ENCODE measurements at places on chromosomes 2 and 18.

DNA sequence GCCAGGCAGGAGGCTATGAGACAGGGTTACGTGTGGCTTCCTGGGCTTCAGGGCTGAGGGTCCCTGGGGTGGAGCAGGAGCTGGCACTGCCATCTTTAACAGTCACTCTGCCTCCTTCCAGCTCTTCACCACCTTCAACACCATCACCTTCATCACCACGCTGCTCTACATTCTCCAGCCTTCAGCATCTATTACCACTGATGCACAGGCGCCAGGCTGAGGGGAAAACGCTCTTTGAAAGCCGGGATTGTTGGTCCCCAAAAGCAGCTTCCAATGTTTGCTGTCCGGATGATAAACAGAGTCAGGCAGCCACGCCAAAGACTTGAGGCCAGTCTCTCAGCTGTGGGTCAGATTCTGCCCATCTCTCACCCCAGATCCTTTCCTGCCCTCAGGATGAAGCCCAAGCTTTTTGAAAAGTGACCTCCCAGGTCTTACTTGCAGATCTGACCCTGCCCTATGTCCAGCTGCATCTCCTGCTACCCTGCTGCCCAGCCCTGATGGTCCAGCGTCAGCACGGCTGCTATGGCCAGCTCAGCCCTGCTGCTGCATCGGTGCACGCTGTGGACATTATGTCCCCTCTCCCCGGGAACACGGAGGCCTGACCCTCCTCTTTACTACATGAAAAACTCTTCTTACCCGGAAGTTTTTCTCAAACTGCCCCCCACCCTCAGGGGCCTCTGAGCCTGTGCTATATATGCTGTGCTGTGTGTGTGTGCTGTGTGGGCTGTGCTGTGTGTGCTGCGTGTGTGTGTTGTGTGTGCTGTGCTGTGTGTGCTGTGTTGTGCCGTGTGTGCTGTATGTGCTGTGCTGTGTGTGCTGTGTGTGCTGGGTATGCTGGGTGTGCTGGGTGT lies 31.2 kb upstream of the MAL start:
- DNase-seq: no peak

DNA sequence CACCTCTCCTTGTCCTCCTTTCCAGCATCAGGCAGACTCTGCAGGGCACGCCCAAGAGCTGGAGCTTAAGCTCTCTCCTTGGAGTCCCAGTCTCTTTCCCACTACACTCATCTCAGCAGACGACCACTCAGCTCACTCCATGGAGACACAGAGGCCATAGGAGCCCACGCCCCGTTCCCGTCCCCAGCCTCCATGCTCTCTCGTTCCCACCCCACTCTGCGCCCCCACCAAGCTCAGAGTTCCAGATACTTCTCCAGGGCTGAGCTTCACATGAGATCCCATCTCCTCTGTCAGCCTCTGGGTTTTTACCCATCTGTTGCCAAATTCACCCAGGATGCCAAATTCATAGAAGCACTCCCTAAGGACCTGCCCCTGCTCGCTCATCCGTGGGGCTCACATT lies 87.3 kb downstream of the MALT1 start:
- no peak for DNase-seq

- no peak for DNase-seq
These were observed 20.7 kb upstream of the DNAH6 start for GRCh38 chr2:84495539-84496146.

DNA sequence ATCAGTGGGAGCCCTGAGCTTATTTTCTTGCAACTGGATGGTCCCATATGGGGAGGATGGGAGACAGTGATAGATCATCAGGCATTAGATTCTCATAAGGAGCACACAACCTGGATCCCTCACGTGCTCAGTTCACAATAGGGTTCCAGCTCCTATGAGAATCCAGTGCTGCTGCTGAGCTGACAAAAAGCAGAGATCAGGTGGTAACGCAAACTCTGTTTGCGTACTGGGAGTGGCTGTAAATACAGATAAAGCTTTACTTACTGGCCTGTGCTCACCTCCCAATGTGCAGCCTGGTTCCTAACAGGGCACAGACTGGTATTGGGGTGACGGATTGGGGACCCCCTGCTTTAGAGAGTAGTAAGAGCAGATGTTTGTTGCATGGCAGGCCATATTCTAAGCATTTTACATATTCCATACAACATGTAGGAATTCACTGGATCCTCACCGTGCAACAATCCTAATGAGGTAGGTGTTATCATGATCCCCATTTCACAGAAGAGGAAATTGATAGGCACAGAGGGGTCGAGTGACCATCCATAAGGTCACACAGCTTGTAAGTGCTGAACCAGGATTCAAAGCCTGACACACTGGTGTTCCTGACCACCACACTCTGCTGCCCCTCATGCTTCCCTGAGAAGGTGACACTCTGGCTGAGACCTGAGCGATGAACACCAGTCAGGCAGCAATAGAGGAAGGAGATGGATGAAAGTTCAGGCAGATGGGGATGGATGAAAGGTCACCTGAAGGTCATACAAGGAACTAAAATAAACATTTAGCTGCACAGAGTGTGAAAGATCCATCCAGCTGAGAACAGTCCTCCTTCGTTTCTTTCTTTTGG lies 15.7 kb upstream of the MAT2A start:
- DNase-seq: no peak

DNA sequence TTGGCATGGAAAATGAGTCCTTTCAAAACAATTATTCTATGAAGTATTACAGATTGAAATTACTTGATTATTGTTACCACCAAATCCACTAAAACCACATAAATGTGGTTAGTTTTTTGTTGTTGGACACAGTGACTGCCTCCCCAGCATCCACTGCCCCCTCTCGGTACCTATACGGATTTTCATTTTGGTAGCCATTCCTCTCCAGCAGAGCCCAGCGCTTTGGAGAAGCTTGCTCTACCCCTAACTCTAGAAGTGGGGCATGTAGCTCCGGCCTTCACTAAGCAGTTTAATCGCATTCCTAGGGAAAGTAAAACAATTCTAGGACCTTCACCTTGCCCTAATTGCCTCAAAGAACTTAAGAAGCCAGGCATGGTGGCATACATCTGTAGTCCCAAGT lies 24.2 kb downstream of the OLA1 start:
- no peak for DNase-seq

DNA sequence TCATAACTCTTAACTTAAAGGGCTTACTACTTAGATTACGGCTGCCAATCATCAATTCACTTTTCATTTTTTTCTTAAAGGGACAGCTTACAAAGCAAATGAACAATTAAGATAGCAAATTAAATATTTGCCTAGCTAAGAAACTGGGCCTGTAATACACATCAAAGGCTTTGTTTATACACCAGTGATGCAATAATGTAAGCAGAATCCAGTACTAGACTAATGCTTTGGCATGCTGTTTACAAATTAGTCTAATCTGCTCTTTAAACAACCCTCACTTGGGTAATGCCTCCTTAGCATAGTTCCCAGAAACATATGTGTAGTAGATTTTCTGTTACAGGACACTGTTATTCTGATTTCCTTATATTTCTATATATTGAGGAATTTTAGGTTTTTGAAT lies 105.8 kb downstream of the ARHGAP28 start:
- DNase-seq: no peak

GRCh38 chr2:63189026-63189425 lies 138.4 kb downstream of the OTX1 start:
- no peak for DNase-seq

DNA sequence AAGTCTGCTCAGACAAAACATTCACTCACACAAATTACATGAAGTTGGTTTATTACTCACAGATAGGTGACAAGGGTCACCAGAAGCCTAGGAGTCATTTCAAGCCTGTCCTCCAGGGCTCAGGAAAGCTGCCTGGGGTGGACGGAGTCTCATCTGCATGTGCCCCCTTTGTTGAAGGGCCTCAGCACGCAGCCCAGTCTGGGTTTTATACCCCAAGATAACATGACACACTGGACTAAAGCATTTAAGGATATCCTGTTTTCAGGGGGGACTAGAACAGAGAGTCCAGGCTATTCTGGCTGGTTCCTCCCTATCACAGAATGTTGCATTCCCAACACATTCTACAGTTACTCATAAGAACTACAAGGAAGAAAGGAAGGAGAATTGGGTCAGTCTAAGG lies 164.7 kb downstream of the MREG start:
- DNase-seq: no peak

All from stimulated activated CD4-positive, alpha-beta T cell treated with anti-CD3 and anti-CD28 coated beads, Interleukin-1b, Interleukin-23, amount 100 ng/mL, for 1 hour (primary cell).